ENCODE measurements at places on chromosomes 16 and 17.

- DNase-seq: peak; percentile 66
Measured at GRCh38 chr16:5056352-5056751, 9.4 kb downstream of the C16orf89 start.

GRCh38 chr17:2396568-2397246, 4.2 kb downstream of the MNT start:
- DNase-seq: peak; percentile 79

DNA sequence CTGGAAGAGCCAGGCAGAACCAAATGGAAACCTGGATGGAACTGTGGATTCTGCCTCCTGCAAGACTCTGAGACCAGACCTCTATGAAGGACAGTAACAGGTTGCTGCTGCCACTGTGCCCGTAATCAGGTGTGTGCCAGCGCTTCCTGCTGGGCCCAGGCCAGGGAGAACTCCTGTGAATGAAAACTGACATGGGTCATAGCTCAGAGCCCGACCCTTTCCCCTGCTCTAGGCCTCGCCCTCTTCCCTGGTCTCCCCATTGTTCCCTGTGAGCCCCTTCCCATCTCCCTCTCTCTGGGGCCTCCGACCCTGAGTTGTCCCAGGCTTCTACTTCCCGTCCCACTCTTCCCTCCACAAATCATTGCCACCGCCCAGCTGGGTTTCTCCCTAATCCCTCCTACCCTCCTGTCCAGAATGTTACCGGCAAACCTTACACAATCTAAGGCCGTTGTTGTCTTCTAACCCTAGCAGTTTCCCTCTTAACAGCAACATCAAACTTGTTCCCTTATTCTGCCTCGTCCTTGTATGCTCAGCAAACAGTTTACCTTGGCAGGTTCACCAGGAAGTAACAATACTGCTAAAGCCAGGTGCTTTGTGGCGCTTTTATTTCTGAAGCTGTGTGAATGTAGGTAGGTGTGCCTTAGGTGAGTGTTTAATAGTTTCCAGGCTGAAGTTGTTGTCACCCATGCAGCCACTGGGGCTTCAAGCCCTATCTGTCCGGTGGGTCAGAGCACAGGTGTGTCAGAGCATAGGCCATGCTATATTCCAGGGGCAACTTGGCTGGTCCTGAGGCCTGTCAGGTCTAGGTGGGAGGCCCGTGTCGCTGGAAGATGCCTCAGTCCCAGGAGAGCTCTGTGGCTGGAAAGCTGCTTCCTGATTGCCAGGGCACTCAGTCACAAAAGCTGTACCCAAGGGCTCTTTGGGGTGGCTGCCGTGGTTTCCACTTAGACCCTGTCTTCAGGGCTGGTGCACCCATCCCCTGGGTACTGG, 32.0 kb downstream of the SMPD3 start:
- DNase-seq: no peak

- peak; percentile 58 for DNase-seq
Measured at GRCh38 chr16:3716831-3717234, 491 bp downstream of the TRAP1 start.

GRCh38 chr17:82400830-82401229, 17.3 kb upstream of the HEXD start:
- DNase-seq: peak; percentile 92

GRCh38 chr17:19716108-19717030, at the start of gene SLC47A2:
TSS of gene SLC47A2 (minus strand) at chr17:19716584. CDS start at chr17:19716555, 29 bp downstream.
- no peak for DNase-seq

GRCh38 chr16:23729503-23730424, 16.7 kb upstream of the ERN2 start:
- DNase-seq: no peak

DNA sequence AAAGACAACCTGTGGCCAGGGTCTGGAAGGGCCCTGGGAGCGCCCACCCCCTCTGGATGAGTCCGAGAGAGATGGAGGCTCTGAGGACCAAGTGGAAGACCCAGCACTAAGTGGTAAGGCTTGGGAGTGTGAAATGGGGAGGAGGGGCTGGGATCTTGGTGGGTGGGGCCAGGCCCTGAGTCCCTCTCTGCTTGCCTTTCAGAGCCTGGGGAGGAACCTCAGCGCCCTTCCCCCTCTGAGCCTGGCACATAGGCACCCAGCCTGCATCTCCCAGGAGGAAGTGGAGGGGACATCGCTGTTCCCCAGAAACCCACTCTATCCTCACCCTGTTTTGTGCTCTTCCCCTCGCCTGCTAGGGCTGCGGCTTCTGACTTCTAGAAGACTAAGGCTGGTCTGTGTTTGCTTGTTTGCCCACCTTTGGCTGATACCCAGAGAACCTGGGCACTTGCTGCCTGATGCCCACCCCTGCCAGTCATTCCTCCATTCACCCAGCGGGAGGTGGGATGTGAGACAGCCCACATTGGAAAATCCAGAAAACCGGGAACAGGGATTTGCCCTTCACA, 1.2 kb upstream of the STARD3 start:
- DNase-seq: no peak

DNA sequence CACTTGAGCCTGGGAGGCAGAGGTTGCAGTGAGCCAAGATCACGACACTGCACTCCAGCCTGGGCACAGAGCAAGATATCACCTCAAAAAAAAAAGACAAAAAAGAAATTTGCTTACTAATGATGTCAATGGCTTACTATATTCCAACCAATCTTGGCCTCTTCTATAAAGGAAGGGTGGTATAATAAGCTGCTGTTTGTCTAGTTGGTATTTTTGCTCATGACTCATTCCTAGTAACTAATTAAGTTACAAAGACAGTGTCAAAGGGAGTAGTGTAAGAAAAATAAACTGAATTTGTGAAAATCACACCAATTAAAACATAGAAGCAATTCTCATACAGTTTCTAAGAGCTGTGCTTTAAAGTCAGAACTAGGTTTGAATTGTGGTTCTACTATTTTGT, 82.5 kb downstream of the NLK start:
- no peak for DNase-seq

GRCh38 chr16:85819771-85820170, 20.3 kb downstream of the COX4I1 start:
- DNase-seq: no peak

DNA sequence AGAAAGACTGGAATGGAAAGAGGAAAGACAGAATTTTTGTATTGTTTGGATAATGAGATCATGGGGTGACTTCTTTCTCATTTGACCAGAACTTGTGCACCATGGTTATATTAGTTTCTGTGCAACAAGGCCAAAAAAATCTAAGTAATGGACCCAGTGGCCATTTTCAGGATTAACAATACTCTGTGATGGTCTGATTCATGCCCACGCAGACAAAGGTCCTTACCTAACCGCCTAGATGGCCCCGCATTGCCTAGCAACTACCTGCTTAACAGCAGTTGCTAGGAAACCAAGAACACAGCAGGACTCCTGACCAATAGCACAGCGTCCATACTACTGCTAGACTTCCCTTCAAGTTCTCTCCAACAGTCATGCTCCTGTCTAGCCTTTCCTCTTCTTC, 22.4 kb downstream of the MIS12 start:
- no peak for DNase-seq

- no peak for DNase-seq
Measured at GRCh38 chr17:7654832-7655540, 4.3 kb downstream of the ATP1B2 start.

DNA sequence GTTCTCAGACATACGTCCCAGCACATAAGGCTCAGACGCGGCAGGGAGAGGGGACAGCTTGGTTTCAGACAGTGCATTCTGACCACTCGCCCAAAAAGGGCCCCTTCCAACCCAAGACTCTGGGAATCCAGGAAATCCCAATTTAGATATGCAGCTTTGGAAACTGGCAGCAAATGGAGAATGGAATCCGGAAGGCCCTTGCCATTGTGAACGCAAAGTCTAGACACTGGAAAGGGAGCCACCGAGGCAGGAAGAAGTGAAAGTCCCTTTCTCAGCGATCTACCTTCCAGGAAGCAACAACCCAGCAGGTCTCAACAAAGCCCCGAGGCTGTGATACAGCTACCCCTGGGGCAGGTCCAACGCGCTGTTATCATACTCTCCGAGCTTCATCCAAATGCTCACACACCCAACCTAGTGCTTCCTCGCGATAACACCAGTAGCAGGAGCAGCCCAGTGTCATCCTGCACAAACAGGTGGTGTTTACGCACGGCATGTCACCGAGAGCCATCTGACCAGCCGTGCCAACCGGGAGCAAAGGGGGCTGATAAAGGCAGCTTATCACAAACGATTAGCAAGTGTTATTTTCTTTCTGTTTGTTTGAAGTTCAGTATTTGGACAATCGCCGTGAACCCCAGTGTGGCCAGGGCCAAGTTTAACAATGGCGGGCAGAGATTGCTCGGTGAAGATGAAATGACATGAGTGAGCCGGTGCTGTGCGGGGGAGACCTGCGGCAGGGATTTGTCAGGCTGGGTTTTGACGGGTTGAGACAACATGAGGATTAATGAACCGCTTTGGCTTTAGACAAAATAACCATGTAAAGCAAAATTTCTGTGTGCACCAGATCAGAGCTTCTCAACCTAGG, 240.6 kb downstream of the FOXL1 start:
- no peak for DNase-seq

DNA sequence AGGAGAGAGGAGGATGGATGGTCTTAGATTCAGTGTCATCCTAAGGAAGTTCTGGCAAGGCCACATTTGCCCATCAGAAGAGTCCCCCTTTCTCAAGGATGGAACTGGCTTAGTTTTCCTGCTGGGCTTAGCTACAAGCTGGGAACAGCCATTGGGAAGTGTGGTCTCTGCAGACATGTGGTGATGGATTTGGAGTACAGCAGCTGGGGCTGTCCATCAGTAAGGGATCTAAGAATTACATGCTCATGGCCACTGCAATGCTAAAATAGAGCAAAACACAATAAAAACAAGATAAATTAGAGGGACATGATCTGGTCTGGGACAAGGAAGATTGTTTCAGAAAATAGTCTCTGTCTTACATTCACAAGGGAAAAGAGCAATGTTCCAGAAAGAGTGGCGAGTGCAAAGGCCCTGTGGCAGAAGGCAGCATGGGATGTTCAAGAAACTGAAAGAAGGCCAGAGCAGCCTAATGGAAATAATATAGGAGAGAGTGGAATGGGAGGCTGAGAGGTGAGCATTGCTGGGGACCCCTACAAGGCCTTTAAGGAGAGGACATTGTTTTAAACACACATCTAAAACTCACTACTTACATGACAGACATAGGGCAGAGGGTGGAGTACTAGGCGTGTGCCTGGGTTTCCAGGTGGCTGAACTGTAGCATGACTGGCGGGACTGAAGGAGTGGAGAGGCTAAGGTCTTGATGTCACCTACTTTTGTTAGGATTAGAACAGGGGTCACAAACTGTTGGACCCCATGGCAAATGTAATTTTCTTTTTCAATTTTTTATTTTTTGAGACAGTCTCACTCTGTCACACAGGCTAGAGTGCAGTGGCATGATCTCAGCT, 17.0 kb upstream of the TOX3 start:
- DNase-seq: no peak

- DNase-seq: no peak
Measured at GRCh38 chr17:66469890-66470289, 167.5 kb downstream of the PRKCA start.

DNA sequence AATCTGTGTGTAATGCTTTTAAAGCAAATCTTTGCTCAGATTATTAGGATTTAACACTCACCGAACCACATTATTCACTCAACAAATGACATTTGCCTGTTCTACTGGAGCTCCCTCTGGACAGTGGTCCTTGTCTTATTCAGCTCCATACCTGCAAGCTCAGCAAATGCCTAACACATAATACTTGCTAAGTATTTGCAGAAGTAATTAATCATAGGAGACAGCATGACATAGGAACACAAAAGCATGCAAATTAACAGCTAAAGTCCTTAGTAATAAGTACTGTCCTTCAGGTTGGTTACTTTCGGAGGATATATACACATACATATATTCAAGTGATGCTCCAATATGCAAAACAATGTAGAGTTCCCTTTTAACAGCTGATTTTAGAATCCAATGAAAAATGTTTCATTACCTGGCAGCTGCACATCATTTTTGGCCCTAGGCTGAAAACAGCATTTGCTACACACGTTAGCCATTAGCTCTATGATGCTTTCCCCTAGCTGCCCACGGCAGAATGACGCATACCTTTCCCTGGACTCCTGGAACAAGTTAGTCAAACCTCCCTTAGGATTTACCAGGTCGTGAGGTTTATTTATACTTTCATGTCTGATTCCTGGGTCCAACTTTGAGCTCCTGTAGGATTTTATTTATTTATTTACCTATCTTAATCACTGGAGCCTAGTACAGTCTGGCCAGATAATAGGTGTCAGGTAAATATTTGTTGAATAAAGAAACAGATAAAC, 8.6 kb downstream of the BRD7 start:
- DNase-seq: no peak

GRCh38 chr16:8645141-8645521, 23.6 kb downstream of the METTL22 start:
- DNase-seq: no peak

DNA sequence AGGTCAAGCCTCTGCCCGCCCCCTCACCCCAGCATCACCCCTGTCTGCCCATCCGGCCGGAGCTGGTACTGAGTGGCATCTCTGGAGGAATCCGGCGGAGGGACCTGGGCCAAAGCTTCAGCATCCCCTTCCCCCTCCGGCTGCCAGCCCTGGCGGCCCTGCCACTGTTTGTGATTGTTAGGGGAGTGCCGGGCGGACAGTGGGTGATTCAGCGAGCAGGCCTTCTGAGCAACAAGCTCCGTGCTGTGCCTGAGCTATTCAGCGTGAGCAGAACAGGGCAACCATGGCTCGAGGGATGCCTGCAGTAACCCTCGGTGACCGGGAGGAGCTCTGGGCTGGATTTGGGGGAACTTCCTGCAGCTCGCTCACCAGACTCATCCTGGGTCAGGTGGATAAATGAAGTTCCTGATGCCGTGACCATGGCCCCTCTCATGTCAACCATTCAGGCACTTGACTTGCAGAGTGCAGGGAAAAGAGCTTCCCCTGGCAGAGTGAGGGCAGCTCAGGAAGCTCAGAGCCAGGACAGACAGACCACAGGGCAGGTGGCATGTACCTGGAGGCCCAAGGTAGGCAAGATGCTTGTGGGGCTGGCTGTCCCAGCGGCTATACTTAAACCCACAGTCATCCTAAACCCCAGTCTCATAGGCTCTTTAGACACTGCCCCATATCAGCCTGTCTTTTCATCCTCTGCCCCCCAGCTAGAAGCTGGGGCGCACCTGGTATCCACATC, 24.3 kb upstream of the MLKL start:
- no peak for DNase-seq

- DNase-seq: no peak
Measured at GRCh38 chr16:1007284-1007850, 25.8 kb downstream of the SOX8 start.

- DNase-seq: no peak
Measured at GRCh38 chr17:21680366-21680765, 12.0 kb upstream of the KCNJ18 start.

- peak; percentile 52 for DNase-seq
Measured at GRCh38 chr16:47492428-47493377, 31.6 kb downstream of the PHKB start.

- no peak for DNase-seq
Measured at GRCh38 chr17:32943206-32943605, 15.3 kb downstream of the TMEM98 start.

DNA sequence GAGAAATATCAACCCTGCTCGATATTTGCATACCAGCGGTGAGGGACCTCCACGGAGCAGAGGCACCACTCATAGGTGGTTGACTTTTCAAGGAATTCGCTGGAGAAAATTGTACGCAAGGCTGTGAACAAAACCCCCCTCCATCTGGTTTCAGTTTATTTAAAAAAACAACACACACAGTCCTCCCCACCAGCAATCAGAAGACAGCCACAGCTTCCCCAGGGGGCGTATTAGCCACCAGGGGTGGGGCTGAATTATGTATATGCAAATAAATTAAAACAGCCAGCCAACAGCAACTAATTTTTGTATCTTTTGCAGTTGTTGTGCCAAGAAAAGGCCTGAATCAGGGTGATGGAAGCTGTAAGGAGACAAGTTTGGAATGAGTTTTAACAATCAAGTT, 5.9 kb upstream of the HSD11B2 start:
- DNase-seq: no peak

Measured in GM20000 (cell line).